ENCODE measurements at places on chromosomes 7 and 10.

GRCh38 chr10:26475386-26475785, 37.2 kb downstream of the APBB1IP start:
- DNase-seq: no peak

- no peak for DNase-seq
Observed at GRCh38 chr7:151185762-151186639, 1.0 kb downstream of the ASB10 start.

- DNase-seq: peak; percentile 30
Observed at GRCh38 chr7:140653319-140654108, 12.9 kb upstream of the DENND2A start.

- DNase-seq: no peak
Observed at GRCh38 chr7:4998910-4999309, 39.9 kb upstream of the MMD2 start.

GRCh38 chr7:85001495-85002345, 185.1 kb downstream of the SEMA3D start:
- no peak for DNase-seq
